Activated CD8-positive, alpha-beta memory T cell treated with anti-CD3 and anti-CD28 coated beads for 4 hours (primary cell): ENCODE measurements at places on chromosomes 1 and 21.

DNA sequence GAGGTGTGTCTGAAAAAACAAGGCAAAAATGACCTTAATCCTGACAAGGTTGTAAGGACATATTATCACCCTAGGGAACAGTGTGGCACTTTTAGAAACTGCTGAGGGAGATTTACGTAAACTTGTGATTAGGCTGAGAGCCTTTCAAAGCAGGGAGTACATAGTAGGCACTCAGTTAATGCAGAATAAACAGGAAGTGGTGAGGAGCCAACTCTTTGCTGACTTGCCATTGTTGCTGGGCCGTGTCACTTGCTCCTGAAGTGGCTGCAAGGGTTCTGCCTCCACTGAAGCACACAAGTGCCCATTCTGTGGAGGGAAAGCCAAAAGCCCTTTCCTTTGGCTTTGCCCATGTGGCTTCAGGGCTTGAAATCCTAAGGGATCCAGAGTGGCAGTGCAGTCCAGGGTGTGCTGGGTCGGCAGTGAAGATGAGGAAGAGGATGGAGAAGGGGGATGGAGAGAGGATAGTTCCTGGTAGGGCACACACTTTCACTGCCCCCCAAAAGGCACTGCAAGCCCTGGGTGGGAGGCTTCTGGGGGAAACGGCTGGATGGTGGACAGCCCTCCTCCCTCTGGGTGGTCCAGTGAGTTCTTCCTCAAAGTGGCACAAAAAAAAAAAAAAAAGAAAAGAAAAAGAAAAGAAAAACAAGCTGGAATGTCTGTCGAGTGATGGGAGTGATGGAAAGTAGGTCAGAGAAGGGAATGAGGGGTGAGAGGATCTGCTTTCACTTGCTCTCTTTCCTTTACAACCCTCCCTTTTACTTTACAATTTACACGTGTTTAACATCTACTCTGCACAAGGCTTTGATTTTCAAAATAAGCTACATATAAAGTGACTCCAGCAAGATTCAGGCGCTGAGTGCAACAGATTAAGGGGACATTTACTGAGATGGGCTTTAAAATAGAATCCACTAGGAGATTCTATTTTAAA, 13.7 kb upstream of the RHEX start:
- no peak for DNase-seq

DNA sequence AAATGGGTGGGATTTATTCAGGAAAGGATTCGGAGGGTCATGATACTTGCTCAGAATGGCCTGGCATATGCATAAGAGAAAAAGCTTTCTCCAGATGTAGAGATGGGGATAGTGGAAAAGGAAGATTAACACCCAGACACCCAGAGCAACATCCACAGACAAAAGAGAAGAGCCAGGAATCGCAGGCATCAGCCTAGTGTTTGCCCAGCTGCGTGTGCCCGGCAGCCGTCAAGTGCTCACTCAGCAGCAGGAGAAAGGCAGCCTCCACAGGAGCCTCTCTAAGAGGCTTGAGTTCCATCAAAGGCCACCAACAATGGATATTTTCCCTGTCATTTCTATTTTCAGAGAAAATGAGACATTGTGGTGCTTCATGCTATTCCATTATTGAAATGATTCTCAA, 54.7 kb downstream of the NTPCR start:
- no peak for DNase-seq

DNA sequence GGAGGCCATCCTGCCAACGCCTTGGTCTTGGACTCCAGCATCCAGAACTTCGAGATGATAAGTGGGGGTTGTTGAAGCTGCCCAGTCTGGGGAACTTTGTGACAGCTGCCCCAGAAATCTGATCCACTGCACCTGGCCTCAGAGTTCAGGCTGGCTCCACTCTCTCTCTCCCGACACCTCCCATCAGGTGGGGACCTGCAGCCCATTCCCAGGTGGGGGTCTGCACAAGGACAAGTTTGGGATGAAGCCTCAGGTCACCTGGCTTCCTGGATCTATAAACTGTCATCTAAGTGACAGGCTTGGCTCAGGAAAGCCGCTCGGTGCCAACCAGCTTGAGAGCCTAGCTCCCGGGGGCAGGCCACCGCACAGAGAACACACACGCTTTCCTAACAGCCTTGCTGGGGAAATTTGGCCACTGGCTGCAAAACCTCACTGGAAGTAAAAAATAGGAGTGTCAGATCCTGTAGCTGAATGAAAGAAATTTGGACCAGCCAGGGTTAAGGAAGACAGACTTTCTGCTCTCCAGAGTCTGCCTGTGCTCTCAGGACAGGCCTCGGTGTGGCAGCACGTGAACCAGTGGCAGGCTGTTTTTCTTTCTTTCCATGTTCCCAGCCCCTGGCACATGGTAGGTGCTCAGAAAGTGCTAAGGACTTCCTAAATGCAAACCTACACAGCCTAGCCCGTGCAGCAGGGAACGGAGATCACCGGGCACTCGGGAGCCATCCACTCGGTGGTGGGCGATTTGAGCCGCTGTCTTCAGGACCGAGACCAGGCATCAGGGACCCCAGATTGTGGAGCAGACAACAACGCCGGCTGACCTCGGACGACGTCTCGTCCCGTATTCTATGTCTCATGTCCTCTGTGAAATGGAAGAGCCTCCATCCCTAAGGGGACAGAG, 42.6 kb upstream of the LBR start:
- no peak for DNase-seq

GRCh38 chr1:111660204-111661150, 40.9 kb downstream of the RAP1A start:
- DNase-seq: no peak

DNA sequence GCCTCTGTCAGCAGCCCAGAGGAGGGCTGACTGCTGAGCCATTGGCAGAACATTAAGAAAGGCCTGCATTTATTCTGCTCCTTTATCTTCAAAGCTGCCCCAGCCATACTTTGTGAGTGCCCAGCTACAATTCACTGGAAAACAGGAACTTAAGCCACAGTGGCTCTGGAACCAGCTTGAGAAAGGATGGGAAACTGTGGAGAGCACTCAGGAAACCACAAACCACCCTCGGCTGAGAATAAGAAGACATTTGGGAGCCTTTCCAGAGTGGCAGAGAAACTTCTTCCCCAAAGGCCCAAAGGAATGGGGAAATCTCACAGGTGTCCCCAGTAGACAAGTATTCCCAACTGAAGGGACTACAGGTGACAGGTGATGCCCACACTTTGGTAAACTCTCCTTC, 1.8 kb downstream of the LAMB3 start:
- no peak for DNase-seq

DNA sequence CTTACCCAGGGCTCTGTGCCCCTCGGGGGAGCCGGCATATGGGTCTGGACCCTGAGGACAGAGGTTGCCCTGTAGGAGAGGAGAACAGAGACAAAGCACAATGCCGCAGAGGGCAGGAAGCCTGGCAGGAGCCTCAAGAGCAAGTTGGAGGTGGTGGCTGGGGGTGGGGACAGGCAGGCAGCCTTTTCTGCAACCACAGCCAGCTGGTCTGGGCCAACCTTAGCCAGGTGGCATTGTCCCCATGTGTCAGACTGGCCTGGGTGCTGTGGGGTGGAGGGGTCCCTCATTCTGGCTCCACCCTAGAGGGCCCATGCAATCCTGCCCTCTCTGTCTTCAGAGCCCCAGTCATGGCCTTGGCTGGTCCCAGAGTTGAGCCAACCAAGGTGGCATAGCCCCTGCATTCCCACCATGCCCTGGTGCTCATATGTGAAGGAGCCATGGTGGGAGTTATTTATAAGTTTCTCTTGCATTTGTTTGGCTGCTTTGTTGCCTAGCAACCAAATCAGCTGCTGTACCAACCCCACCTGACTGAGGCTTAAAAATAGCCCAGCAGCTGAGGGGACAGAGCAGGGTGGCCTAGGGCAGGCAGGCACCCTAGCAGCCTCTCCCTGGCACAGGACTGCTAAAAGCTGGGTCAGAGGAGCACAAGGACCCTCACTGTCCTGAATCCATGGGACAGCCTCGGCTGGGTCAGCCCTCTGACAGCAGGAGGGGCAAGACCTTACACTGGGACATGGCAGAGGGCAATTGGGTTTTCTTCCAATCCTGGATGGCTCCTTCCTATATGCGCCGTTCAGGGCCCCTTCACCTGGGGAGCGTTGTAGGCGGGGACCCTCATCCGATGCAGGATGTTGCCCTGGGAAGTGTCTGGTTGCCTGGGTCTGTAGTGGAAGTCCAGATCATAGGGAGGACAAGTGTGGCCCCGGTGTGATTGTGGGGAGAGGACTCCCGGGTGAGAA, 19.5 kb downstream of the MAP7D1 start:
- no peak for DNase-seq

GRCh38 chr1:44222397-44223186, 9.3 kb downstream of the DMAP1 start:
- no peak for DNase-seq

DNA sequence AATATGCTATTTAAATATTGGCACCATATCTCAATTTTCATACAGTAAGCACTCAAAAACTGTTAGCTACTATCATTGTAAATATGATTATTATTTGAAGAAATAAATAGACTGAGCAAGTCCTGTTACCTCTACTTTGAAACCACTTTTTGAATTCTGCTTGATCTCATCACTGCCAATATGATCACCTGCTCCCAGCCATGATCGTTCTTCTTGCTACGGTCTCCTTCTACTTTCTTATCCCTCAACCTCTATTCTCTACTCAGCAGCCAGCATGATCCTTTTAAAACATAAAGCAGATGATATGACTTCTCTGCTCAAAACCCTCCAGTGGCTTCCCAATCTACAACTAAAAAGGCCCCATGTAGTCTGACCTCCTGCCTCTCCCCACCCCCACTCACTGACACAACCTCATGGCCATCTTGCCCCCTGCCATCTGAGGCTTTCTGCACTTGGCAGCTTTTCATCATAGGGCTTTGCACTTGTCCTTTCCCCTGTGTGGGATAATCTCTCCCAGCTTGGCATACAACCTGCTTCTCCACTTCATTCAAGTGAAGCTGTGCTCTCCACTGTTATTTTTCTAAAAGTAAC, 27.2 kb downstream of the CD34 start:
- no peak for DNase-seq

DNA sequence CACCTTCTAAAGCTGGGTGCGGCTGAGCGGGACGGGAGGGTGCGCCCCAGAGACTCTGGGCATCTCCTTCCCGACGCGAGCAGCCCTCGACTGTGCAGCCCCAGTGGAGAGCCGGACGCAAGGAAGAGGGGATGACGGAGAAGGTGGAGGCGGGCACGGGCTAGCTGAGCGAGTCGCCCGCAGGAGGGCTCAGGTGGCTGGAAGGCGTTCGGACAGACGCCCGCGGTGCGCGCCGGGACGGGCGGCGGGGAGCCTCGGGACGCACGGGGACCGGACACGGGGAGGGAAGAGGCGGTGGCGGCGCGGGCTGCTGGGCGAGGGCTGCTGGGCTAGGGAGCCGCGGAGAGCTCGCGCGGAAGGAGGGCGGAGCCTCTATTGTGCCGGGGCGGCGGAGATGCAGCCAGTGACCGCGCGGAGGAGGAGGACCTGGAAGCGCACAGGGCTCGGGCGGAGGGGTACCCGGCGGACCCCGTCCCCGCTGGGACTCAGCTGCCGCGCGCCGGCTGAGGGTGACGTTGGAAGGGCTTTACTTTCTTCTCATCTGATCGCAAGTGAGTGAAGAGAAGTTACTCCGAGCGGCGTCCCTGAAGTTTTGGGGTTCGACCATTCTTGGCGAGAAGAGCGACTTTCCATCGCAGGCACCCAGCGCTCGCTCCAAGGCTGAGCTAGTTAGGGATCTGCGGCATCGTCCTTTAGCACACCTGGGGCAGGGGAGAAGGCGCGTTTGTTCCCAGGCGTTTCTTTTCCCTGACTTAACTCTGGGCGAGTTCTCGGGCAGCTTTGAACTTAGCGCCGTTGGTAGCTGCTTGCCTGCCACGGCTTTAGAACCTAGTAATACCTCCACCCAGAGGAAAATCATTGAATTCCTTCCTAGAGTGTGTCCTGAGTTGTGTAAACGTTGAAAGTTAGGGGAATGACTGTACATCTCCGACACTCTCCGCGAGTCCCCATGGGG, at the start of gene OLFML2B:
Gene OLFML2B, minus strand, starts transcription at position 323 of the 955 bp plus-strand sequence. CDS start 439 bp downstream, outside the sequence.
- no peak for DNase-seq

DNA sequence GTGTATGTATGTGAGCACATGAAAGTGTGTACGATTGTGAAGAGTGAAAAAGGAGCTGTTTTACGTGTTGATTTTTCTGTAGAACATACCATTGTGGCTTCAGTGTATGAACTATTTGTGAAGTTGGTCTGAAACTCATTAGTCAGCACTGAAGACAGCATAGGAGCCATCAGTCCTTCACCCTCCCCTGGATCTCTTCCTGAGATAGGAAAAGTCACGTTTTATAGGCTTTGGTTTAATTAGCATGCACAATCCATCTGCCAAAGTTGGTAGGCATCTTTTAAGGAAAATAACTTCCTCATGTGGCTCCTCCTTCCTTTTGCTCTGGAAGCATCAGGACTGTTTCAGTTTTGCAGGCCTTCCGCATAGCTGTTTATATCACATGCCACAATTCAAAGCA, 1.4 kb upstream of the RABIF start:
- DNase-seq: no peak

DNA sequence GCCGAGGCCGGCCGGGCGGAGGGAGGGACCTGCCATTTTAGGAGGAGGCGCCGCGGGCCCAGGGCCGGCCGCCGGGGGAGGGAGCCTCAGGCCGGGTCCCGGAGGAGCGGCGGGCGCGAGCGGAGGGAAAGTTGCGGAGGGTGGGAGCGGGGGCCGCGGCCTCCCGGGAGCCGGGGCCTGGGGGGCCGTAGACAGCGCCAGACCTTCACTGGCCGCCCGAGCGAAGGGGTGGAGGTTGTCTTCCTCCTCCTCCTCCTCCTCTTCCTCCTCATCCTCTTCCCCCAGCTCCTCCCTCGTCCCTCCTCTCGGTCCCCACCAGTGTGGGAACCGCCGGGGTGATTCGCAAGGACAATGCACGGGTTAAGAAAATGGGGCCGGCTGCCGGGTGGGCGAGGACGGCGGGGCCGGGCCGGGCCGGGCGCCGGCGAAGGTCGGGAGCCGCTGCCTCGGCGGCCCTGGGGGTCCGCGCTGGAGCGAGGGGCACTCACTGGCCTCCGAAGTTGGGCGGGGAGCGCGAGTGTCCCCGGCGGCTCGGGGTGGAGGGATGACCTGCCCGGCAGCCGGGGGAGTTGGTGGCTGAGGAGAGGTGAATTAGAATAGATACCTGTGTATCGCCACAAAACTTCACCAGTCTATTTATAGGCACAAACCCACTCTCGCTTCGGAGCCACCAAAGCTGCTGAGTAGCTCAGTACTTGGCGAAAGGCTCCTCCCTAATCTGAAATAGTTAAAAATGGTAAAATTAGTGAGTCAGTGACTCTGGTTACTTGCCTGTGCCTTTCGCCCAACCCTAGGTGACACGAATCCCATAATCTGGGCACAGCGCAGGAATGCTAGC, 1.3 kb downstream of the DYRK1A start:
- no peak for DNase-seq

- DNase-seq: no peak
Observed at GRCh38 chr1:109371341-109371739, 26.4 kb downstream of the SORT1 start.

DNA sequence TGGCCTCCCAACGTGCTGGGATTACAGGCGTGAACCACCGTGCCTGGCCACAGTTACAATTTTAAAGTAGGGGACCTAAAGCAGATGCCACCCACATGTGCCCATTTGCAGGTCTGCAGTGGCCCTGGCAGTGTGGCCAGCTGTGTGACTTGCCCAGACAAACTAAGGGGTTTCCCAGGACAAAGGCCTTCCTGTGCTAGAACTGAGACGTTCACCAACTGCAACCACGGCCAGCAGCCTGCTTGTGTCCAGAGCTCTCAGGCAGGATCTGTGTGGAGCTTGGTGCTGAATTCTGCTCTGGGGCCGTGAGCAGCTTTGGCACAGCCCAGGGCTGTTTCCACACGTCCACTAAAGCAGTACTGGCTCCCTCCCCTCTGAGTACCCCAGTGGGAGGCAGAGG, 10.6 kb upstream of the PTTG1IP start:
- DNase-seq: no peak
